ENCODE measurements at places on chromosomes 13 and 19.

GRCh38 chr13:99231721-99232120 is 26.5 kb downstream of the GPR18 start:
- no peak for DNase-seq

GRCh38 chr13:48908381-48909055 is 67.2 kb upstream of the FNDC3A start:
- DNase-seq = no peak

- DNase-seq = no peak
These were observed 25.0 kb downstream of the LRCH1 start for GRCh38 chr13:46577696-46578589.

DNA sequence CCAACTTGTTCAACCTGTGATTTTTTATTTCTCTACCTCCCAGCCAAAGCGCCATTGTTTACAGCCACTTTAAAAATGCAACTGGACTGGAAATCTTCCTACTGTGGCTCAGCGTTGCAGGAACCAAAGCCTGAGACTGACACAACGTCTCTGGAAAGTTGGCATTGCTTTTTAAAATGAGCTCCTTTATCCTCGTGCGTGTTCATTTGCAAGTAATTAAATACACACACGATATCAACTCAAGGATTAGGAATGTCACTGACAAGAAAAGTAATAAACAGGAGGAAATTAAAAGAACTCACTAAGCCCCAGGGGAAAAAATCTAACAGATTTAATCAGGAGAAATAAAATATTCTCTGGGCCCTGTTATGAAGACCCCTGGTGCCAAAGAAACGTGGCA is 184.6 kb upstream of the IRS2 start:
- no peak for DNase-seq

- DNase-seq = no peak
These were observed 2.6 kb downstream of the POU2F2 start for GRCh38 chr19:42129399-42130253.

DNA sequence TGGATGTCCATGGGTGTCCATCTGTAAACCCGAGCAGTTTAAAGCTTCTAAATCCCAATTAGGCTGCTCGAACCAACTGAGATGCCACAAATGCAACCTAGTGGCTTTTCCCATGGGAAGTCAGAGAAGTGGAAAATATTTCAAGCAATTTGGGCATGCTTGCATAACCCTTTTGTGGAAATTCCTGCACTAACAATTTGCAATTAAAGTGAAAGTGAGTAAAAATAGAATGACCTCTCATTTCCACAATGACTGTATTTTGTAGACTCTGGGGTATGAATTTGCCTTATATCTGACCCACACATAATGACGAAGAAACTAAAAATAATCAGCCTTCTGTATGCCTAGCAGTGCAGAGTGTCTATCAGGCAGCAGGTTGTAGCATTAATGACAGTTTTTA is 91.8 kb upstream of the TSC22D1 start:
- no peak for DNase-seq

- no peak for DNase-seq
These were observed 23.5 kb downstream of the COL5A3 start for GRCh38 chr19:9986787-9987281.

GRCh38 chr19:49432141-49433073 is 7.2 kb downstream of the GFY start:
- no peak for DNase-seq

- DNase-seq = no peak
These were observed 36.2 kb downstream of the SMAD9 start for GRCh38 chr13:36883824-36884223.

GRCh38 chr19:11387162-11388034 is 3.3 kb upstream of the EPOR start:
- no peak for DNase-seq

GRCh38 chr19:34173193-34173956 is 1.1 kb downstream of the LSM14A start:
- DNase-seq = no peak

DNA sequence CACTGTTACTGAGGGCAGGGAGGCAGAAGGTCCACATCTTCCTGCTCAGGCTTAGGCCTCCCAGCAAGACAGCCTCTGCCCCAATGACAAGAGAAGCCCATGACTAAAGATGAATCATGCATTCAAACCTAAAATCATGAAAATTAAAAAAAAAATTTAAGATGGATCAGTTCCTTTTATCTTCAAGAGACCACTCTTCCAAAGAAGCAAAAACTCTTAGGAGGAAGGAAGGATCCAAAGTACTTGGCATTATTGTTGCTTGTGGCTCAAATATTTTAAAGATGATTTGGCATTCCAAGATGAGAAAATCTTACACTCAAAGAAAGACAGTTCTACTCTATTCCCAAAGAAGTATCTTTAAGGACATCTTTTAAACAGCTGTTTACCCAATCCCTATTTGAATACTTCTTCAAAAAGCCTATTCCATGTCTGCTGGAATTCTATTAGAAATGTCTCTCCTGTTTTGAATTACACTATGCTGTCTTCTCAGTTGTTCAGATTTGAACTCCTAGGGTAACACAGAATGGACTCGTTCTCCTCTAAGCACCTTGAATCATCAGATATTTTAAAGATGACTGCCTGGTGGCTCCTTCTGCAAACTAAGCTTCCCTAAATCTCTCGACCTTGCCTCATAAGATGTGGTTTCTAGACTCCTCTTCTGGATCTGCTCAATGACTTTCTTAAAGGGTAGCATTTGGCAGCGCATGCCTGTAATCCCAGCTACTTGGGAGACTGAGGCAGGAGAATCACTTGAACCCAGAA is 7.0 kb downstream of the SERP2 start:
- DNase-seq = no peak

- DNase-seq = no peak
These were observed 704.4 kb upstream of the PCDH20 start for GRCh38 chr13:62119739-62120700.

- no peak for DNase-seq
These were observed 865 bp upstream of the CRLF1 start for GRCh38 chr19:18607226-18608101.

GRCh38 chr13:110361365-110361911 is 54.4 kb downstream of the COL4A2 start:
- no peak for DNase-seq

- DNase-seq = no peak
These were observed 134.8 kb downstream of the B3GLCT start for GRCh38 chr13:31334547-31334946.

DNA sequence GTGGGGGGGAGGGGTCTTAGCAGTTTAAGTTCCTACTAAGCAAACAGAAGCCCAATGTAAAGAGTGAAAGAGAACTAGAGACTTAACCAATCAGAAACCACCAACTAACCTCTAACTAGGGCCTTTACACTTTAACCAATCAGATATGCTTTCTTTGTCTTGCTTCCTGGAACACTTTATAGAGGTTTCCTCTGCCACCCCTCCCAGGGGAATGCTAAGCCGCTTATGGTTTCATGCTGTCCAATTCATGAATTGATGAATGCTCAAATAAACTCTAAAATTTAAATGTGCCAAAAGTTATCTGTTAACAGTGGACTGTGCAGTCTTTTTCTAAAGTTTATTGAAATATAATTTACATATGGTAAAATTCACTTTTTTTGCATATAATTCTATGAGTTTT is 33.9 kb upstream of the LATS2 start:
- DNase-seq = no peak

DNA sequence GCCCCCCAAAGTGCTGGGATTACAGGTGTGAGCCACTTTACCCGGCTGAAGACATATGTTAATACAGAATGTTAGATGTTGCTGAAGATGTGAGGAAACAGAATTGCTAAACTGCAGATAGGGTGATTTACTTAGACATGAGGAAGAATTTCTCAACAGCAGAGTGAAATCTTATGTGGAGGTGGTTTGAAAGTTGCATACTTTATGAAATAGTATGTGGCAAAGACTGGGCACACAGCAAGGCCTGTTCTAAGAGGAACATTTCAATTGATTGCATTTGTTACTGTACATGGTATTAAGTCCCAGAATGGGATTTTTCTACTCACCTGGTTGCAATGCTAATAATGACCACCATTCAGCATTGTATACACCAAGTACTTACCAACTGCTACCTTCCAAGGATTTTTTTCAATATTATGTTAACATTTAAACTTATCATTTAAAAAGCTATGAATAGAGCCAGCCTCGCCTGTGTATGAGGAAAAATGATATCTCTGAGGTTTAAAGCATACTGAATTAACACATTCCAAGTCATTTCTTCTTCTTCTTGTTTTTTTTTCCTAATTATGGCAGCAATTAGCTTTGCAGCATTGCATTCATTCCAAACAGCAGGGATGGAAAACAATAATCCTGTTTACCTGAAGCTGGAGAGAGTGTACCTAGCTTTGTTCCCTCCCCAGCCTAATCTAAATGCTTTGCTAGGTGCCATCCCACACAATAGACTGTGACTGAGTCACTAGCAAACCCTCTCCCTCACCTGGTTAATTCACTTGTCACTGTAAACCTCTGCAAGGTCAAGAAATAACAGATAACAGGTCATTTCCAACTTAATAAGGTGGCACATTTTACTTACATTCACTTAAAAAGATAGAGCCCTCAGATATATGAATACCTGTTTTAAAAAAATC is 19.4 kb upstream of the KLF5 start:
- DNase-seq = no peak

DNA sequence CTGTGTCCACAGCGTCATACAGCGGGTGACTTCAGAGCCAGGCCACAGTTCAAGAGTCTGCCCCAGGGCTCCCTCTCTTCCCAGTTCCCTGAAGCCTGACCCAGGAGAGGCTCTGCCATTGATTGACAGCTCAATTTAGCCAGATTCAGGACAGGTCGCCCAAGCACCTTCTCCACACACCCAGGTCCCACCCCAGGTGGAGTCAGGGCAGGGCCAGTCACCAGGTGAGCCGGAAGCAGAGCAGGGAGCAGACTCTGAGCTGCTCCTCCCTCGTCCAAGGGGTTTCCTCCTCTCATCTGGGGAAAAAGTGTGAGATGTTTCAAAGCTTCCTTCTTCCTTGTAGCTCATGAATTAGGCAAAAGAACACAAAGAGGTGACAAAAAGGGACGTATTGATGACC is 5.6 kb downstream of the CEACAM7 start:
- DNase-seq = no peak

- DNase-seq = no peak
These were observed 27.5 kb downstream of the HSPH1 start for GRCh38 chr13:31134039-31134711.

- DNase-seq = no peak
These were observed 4.8 kb upstream of the ECH1 start for GRCh38 chr19:38836159-38836982.

DNA sequence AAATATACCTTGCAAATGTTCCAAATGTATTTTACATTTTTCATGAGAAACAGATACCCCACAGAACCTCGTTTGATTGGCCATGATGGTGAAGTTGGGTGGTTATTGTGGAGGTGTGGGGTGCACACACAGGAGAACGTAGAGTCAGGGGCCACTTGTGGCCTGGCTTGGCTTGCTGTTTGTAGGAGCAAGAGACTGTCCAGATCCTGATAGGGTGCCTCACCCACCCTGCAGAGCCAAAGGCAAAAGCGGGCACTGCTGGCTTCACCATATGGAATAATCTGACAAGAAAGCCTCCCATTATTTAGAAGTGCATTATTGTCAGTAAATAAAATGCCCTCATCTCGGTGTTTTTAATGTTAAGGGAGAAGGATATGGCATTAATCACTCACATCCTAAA is 330.2 kb downstream of the TEX29 start:
- no peak for DNase-seq

Data from activated CD8-positive, alpha-beta memory T cell treated with anti-CD3 and anti-CD28 coated beads for 48 hours (primary cell).